ENCODE measurements at places on chromosomes 6 and 20.

GRCh38 chr6:161091972-161092701, 100.6 kb downstream of the MAP3K4 start:
- no peak for DNase-seq

GRCh38 chr6:78565997-78566396, 301.4 kb upstream of the IRAK1BP1 start:
- no peak for DNase-seq

DNA sequence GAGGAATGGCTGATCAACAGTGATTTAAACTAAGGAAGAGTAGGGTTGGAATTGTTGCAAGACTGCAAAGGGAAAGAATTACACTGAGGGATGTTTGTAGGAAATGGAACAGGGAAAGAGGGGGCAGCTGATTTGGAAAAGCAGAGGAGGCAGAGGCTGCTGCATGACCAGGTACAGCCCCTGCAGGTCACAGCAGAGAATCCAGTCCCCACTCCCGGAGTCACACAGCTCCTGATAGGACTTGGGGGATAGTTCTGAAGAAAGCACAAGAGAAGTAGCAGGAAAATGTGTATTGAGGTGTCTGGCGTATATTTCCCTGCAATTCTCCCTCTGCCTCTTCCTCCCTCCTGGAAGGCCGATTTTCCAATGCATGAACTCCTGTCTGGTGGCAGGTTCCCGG, 92.5 kb upstream of the PDE10A start:
- no peak for DNase-seq

- no peak for DNase-seq
These were observed 85.0 kb upstream of the KIF25 start for GRCh38 chr6:167912494-167912893.
